ENCODE measurements at places on chromosomes 7 and 10.
A peak's percentile ranks its signal among the peaks of the same experiment; 100 is the strongest.

DNA sequence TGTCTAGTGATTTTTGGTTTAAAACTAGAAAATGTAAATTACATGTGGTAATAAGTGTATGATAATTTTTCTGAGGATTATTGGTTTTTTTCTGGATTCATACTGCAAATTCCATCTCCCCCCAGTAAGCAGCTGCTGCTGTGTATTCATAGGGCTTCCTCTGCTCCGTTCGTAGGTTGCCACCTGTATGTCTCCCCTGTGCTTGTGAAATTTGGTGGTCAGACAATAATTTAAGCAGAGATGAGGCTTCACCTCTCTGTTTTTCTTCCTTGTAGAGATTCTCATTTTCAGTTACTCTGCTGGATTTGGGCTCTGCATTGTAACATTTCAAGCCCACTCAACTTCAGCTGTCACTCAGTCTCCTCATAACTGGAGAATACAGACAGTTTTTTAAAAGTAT, 50.9 kb downstream of the FOXI2 start:
- no peak for DNase-seq

GRCh38 chr7:143389316-143390103, 8.4 kb downstream of the ZYX start:
- DNase-seq = no peak

DNA sequence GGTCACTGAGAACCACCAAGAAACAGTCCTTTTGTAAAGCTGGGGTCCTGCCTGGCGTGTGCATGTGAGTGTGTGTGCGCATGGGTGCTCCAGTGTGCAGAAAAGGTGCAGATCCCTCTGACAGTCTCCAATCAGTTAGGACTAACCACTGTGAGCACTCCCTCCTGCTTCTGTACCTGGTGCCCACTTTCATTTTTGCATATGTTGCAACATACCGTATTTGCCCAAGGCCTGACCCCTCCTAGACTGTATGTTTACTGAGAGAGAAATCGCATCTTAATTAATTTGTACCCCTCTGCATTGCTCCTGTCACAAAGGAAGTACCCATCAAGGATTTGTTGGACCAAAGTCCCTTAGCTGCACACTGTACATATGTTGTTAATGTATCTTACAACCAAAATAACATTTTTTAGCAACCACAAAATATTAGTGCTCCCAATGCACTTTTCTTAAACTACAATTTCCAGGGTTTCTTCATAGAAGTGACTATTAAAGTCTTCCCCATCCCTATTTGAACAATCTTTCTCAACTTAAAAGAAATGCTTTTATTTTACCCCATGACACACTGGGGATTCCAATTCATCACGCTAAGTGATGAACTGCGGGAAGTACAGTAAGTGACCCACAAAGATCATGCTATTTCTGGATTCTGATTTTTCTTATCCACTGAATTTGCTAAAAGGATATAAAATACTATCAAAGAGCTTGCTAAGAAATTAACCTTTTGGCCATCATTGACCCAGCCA, 16.6 kb downstream of the PAXIP1 start:
- no peak for DNase-seq

GRCh38 chr7:123351027-123351426, 151.3 kb upstream of the SLC13A1 start:
- DNase-seq = no peak

GRCh38 chr7:24034251-24034650, 249.7 kb upstream of the NPY start:
- DNase-seq = no peak

- DNase-seq = no peak
Measured at GRCh38 chr10:31635009-31635408, 293.6 kb downstream of the ARHGAP12 start.

- DNase-seq = no peak
Measured at GRCh38 chr7:157552295-157552993, 215.6 kb downstream of the DNAJB6 start.

DNA sequence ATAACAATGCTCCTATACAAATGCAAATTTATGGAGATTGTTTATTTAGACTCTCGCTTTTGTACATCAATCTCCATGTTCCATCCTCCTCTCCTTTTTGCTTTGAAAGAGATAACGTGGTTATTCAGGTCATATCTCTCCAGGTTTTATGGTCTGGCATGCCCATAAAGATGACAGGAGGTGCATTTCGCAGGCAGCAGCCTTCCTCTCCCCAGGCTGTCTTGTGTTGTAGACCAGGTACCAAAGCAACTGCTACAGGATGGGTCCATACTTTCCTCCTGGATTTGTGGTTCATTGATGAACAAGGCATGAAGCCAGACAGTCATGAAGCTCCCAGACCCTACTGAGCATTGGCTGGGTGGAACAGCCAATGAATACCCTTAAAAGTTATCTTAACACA, 400.2 kb upstream of the NPVF start:
- DNase-seq = no peak

DNA sequence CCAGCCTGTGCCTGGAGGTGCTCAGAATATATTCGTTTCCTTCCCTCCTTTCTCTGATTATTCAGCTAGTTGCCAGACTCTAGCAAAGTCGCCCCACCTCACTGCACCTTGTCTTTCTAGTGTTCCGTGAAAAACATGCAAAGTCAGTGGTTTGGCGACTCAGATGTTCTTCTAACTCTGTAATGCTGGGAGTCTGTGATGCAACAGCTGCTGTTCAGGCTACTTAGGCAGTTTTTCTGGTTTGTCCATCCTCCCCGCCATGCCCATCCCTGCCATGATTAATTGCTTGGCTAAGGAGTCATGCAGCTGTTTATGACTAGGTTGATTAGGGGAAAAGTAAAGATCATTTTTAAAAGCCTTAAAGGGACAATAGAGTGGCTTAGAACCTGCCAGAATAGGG, 99.4 kb downstream of the MTPN start:
- DNase-seq = peak; percentile 29

- no peak for DNase-seq
Measured at GRCh38 chr7:28682801-28683200, 270.5 kb downstream of the CREB5 start.
